ENCODE measurements at places on chromosomes 11 and 22. TPM values are rescaled to one million over a fixed set of nuclear protein-coding genes. Genes with fewer than 3 reads are reported as not detected.

LRRC32 gene
- total RNA-seq = 20.9 TPM

DNAJB13 gene
- 0.13 TPM for total RNA-seq

KRTAP5-2 gene
- total RNA-seq = not detected

CRYBA4 gene
- total RNA-seq = 0.13 TPM

OR5D16 gene
- not detected for total RNA-seq

PLAAT2 gene
- total RNA-seq = not detected

TUBA8 gene
- 0.63 TPM for total RNA-seq

SCGB1D2 gene
- total RNA-seq = not detected

IPO7 gene
- 108 TPM for total RNA-seq

PGGHG gene
- total RNA-seq = 13.9 TPM

PAMR1 gene
- under 0.01 TPM for total RNA-seq

UQCR10 gene
- 69.7 TPM for total RNA-seq

DDI1 gene
- total RNA-seq = not detected

GNAZ gene
- total RNA-seq = 0.38 TPM

SCGB2A2 gene
- not detected for total RNA-seq

GPHA2 gene
- not detected for total RNA-seq

EMID1 gene
- total RNA-seq = 15.9 TPM

GTSE1 gene
- total RNA-seq = 6.3 TPM

SELENOH gene
- 72.8 TPM for total RNA-seq

PKP3 gene
- 0.38 TPM for total RNA-seq

Measured in dermis microvascular lymphatic vessel endothelial cell (primary cell).